ENCODE measurements at places on chromosomes 2 and 18. TPM values are rescaled to one million over a fixed set of nuclear protein-coding genes. Genes with fewer than 3 reads are reported as not detected.

DNA sequence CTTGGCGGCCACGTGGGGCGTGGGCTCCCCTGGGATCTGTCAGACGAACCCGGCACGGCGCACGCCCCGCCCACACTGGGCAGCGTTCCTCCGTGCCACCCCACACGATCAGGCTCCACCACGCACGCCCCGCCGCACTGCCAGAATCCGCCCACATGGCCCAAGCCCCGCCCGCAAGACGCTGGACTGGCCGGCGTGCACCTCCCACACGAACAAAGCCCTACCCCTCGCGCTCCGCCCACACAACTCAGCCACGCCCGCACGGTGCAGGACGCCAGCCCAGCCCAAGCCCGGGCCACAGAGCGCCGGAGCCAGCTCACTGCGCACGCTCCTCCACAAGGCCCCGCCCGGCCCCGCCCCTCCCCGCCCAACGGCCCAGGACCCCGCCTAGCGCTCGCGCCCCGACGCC is 555 bp downstream of the TMEM18 start:
- no peaks in the 10 kb centered on the region for H3K27me3 ChIP-seq
- peak overlapping the region; percentile 90 for H3K4me3 ChIP-seq
- DNase-seq = peak; percentile 97
- peaks cover 25% of the 10 kb centered on the region for H3K36me3 ChIP-seq
- peak overlapping the region; percentile 72 for H3K27ac ChIP-seq

- peak overlapping the region; percentile 58 for H3K27ac ChIP-seq
- no peak overlapping the region for H3K4me3 ChIP-seq
- peaks cover 10% of the 10 kb centered on the region for H3K36me3 ChIP-seq
- DNase-seq = peak; percentile 63
- peaks cover 35% of the 10 kb centered on the region for H3K27me3 ChIP-seq
- peaks cover 21% of the 10 kb centered on the region for H3K4me1 ChIP-seq
Measured at GRCh38 chr2:217223222-217223930, 363.5 kb upstream of the TNP1 start.

DNA sequence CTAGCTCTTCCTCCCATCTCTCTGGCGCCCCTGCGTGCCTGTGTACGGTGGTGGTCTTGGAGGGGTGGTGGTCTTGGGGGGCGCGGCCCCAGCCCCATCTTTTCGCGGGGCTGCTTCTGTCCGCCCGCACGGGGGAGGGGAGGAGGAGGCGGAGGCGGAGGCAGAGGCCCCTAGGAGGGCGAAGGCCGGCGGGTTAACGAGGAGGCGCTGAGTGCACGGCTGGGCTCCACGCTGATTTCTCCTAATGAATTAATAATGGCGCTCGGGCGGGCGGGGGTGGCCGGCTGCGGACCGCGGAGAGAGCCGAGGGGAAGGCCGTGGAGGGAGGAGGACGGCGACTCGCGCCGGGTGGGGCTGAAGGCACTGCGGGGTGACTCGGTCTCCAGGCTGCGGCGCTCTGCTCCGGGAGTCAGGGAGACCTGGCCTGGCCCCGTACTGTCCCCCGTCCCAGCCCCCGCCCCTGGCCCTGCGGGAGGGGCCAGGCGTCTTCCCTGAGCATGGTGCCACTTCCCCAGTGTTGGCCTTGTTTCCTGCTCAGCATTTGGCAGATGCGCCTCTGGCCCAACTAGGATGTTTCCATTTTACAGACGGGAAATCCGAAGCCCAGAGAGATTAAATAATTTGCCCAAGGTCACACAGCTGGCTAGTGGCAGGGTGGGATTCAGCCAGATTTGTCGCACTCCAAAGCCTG is 6.0 kb downstream of the GAREM2 start:
- no peak overlapping the region for H3K4me3 ChIP-seq
- peaks cover 15% of the 10 kb centered on the region for H3K4me1 ChIP-seq
- H3K36me3 ChIP-seq = no peaks in the 10 kb centered on the region
- peaks cover 42% of the 10 kb centered on the region for H3K27me3 ChIP-seq
- DNase-seq = no peak

DNA sequence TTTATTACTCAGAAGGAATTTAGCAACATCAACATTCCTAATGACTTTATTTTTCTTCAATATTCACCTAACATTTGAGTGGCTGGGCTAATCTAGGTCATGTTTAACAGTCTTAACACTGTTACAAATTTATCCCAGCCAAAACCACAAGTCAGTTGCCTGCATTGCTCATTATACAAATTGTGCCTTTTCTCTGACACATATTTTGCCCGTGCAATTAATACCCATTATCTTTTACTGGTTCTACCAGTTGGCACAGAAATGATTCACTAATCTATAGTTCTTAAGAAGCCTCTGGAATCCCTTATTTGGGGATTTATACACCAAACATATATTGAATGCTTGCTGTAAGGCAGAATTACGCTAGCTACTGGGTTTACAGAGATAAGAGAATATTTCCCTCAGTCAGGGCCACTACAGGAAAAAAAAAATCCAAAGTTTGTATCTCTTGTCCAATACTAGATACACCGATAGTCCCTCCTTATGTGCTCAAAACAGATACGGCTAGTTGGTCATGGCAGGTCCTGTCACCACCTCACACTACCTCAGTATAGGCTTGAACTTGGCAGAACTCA is 46.3 kb downstream of the ZCCHC2 start:
- H3K4me3 ChIP-seq = no peak overlapping the region
- peaks cover 80% of the 10 kb centered on the region for H3K36me3 ChIP-seq
- no peak for DNase-seq
- peaks cover 20% of the 10 kb centered on the region for H3K4me1 ChIP-seq
- H3K27me3 ChIP-seq = no peaks in the 10 kb centered on the region

- no peaks in the 10 kb centered on the region for H3K27me3 ChIP-seq
- H3K4me1 ChIP-seq = no peaks in the 10 kb centered on the region
- DNase-seq = no peak
- H3K36me3 ChIP-seq = no peaks in the 10 kb centered on the region
- no peak overlapping the region for H3K27ac ChIP-seq
Measured at GRCh38 chr2:199309973-199310372, 147.8 kb downstream of the SATB2 start.

- no peaks in the 10 kb centered on the region for H3K27me3 ChIP-seq
- H3K4me1 ChIP-seq = peaks cover 53% of the 10 kb centered on the region
Measured at GRCh38 chr2:232310121-232310520, 68.4 kb upstream of the ALPP start.

GRCh38 chr18:7535436-7536205 is 31.5 kb upstream of the PTPRM start:
- H3K4me3 ChIP-seq = no peak overlapping the region
- H3K36me3 ChIP-seq = no peaks in the 10 kb centered on the region
- H3K27ac ChIP-seq = no peak overlapping the region

GRCh38 chr18:51516478-51517038 is 319.1 kb upstream of the MEX3C start:
- H3K27ac ChIP-seq = no peak overlapping the region
- H3K27me3 ChIP-seq = peaks cover 4% of the 10 kb centered on the region
- no peaks in the 10 kb centered on the region for H3K4me1 ChIP-seq
- DNase-seq = no peak
- H3K4me3 ChIP-seq = no peak overlapping the region

GRCh38 chr2:227033471-227034148 is 130.4 kb downstream of the COL4A4 start:
- DNase-seq = peak; percentile 21
- no peak overlapping the region for H3K27ac ChIP-seq
- H3K36me3 ChIP-seq = no peaks in the 10 kb centered on the region
- no peaks in the 10 kb centered on the region for H3K4me1 ChIP-seq

DNA sequence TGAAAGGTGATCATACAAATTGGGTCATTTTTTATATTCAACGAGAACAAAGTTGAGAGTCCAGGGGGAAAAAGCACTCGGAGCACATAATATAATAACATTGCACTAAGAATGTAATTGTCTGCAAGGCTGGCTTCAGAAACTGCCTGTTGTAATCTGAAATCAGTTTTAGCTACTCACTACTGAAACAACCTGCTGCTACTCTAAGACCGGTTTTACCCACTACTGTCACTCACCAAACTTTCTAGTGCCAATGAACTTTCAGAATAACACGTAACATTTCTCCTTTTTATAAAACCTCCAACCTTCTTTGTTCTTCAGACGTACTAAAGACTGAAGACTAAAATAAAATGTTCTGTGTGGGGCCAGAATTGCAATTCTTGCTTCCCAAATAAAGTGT is 11.5 kb upstream of the CYB5A start:
- H3K27me3 ChIP-seq = peaks cover 57% of the 10 kb centered on the region
- H3K36me3 ChIP-seq = no peaks in the 10 kb centered on the region
- no peak overlapping the region for H3K4me3 ChIP-seq
- no peak overlapping the region for H3K27ac ChIP-seq
- DNase-seq = no peak

DNA sequence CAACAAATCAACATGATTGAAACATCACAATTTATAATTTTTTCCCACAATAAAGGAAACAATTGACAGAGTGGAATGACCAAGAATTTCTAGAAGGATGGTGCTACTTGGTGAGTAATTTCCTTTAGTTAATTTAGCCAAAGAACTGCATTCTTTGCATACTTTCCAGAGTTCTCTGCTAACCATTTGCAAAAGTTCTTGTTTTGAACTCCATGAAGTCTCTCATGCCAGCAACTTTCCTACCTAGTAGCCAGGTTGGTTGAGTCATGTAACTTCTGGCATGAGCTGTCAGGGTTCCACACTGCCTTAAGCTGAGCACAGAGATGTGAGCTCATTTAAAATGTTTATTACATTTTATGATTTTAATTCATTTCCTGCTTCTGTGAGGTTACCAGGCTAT is 539.6 kb downstream of the PID1 start:
- no peaks in the 10 kb centered on the region for H3K4me1 ChIP-seq
- H3K27me3 ChIP-seq = no peaks in the 10 kb centered on the region

- no peaks in the 10 kb centered on the region for H3K4me1 ChIP-seq
- H3K36me3 ChIP-seq = no peaks in the 10 kb centered on the region
- H3K27ac ChIP-seq = no peak overlapping the region
Measured at GRCh38 chr2:112335600-112335999, 60.2 kb downstream of the ZC3H6 start.

DNA sequence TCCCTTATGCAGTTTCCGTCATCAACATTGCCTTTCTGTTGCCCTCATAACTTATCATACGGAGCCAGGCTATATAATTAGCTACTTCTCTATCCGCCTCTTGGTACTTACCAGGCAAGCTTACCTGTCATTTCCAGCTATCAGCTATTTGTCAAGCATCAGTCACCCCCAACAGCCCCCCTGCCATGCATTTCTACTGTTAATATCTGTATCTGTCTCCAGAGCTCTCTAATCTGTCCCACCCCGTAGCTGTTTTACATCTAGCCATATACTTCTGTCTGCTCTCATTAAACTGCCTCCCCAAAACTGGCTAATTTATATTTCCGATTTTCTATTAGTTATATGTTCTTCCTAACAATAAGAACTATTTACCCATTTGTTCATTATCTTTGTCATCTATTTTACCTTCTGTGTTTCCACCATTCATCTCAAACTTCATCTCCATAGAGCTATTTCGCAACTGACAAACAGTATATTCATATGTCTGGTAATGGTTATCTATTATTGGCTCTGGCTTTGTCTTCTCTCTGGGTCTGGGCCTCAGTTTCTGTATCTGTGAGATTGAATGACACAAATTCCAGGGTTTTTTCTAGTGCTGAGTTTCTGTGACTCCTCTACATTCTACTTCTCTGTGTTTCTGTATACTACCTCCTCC is 9.6 kb downstream of the EMX1 start:
- no peaks in the 10 kb centered on the region for H3K36me3 ChIP-seq
- no peak overlapping the region for H3K27ac ChIP-seq
- no peak overlapping the region for H3K4me3 ChIP-seq
- no peak for DNase-seq
- peaks cover 6% of the 10 kb centered on the region for H3K4me1 ChIP-seq
- H3K27me3 ChIP-seq = peaks cover 35% of the 10 kb centered on the region

- no peaks in the 10 kb centered on the region for H3K27me3 ChIP-seq
- H3K27ac ChIP-seq = no peak overlapping the region
- H3K4me1 ChIP-seq = peaks cover 10% of the 10 kb centered on the region
- no peak overlapping the region for H3K4me3 ChIP-seq
- no peak for DNase-seq
- H3K36me3 ChIP-seq = no peaks in the 10 kb centered on the region
Measured at GRCh38 chr2:189411860-189412259, 29.4 kb upstream of the WDR75 start.

DNA sequence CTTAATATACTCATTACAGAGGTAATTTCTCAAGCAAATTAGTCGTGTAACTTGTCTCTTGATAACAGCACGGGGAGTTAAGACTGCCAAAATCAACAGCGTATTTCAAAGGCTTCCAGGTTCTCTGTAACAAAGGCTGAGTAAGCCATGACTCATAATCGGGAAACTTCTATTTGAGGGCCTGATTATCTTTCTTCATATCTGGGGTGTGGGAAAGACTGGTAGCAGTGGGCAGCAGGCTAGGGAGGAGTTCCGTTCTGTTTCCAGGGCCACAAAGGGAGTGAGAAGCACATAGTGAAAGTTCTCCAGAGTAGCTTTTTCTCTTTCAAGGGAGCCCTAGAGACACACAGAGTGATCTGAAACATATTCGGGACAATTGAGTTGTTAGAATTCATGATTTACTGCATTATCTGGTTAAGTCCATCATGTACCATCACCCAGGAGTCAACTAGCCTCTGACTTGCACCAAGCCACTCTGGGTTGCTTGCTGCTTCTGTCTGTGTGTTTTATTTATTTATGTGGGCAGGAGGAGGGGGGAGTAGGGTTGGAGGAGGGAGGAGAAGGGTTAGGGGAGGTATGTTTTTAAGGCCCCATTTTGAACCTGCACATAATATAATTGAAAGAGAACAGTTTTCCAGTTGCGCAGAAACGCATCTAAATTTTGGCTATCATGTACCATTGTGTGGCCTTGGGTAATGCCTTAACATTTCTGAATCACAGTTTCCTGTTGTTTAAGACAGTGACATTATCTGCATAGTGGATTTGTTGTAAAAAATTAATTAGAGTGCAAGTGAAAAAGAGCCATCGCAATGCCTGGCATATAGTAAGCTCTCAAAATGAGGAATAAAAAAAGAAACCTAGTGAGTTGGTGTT is 80.5 kb upstream of the ITPRID2 start:
- peaks cover 13% of the 10 kb centered on the region for H3K4me1 ChIP-seq
- no peak overlapping the region for H3K4me3 ChIP-seq
- DNase-seq = no peak

GRCh38 chr2:227260041-227260440 is 65.0 kb upstream of the MFF start:
- H3K36me3 ChIP-seq = no peaks in the 10 kb centered on the region
- no peaks in the 10 kb centered on the region for H3K4me1 ChIP-seq
- no peaks in the 10 kb centered on the region for H3K27me3 ChIP-seq
- H3K27ac ChIP-seq = no peak overlapping the region
- DNase-seq = no peak

Gene RPRM
- total RNA-seq = not detected

Gene SKOR2
- not detected for total RNA-seq

Gene DSC2
- not detected for total RNA-seq

Gene GAL3ST2
- 0.23 TPM for total RNA-seq

Gene MAPK4
- not detected for total RNA-seq

Gene TUBA4B
- total RNA-seq = not detected

Gene KATNAL2
- 0.55 TPM for total RNA-seq

Gene POTEJ
- total RNA-seq = not detected

Gene CYP26B1
- total RNA-seq = not detected

Gene DYNAP
- not detected for total RNA-seq

Gene LRATD1
- not detected for total RNA-seq

Gene CDH19
- not detected for total RNA-seq
